ENCODE measurements at places on chromosomes 3 and 15.

GRCh38 chr3:71262364-71263265 is 320.9 kb downstream of the FOXP1 start:
- no peak for DNase-seq

- DNase-seq = no peak
Observed at GRCh38 chr3:150609988-150610387, 6.9 kb downstream of the SELENOT start.

DNA sequence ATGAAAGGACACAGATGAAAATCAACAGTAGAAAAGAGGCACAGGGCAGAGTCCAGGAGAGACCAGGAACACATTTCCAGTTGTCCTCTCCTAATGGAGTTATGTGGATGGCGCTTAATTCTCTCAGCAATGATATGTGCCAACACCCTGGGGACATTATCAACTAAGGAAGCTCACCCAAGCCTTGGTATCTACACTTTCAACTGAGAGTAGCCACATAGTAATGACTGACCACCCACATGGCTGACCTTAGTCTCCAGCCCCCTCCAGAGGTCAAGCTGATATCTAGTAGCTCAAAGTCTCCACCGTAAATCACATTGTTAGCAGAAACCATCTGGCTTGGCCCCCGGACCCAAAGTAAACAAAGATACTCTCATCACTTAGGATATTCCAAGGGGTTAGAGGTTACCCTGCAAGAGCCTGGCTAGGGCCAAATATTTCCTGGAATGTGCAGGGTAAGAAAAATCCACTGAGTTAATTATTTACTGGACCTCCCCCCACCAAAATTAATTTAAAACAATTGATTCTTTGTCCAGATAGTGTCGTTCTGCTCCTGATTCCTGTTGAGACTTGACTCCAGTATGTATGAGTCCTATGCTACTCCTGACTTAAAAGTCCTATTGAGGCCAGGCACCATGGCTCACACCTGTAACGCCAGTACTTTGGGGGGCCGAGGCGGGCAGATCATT is 24.8 kb downstream of the GABRR3 start:
- DNase-seq = no peak

- DNase-seq = no peak
Observed at GRCh38 chr15:77208241-77208640, 137.3 kb upstream of the TSPAN3 start.

GRCh38 chr15:67731112-67731721 is 94.1 kb upstream of the SKOR1 start:
- DNase-seq = no peak

- DNase-seq = no peak
Observed at GRCh38 chr3:190456770-190457169, 7.1 kb upstream of the TMEM207 start.

DNA sequence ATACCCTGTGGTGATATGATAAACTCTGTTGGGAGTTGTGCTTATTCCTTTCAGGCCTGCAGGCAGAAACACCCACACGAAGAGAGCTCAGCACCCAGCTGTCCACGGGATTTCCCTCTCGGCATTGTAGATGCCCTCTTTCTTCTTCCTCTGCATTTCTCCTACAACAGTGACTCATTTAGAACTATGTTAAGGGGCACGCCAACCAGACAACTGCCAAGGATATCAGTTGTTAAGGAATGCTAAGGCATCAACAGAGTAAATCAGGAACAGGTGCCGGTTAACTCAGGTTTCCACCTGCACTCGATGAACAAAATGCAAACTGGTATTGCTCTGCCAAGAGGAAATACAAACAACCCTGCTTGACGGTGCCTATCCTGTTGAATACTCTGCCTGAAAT is 270.0 kb upstream of the PEX5L start:
- DNase-seq = no peak

DNA sequence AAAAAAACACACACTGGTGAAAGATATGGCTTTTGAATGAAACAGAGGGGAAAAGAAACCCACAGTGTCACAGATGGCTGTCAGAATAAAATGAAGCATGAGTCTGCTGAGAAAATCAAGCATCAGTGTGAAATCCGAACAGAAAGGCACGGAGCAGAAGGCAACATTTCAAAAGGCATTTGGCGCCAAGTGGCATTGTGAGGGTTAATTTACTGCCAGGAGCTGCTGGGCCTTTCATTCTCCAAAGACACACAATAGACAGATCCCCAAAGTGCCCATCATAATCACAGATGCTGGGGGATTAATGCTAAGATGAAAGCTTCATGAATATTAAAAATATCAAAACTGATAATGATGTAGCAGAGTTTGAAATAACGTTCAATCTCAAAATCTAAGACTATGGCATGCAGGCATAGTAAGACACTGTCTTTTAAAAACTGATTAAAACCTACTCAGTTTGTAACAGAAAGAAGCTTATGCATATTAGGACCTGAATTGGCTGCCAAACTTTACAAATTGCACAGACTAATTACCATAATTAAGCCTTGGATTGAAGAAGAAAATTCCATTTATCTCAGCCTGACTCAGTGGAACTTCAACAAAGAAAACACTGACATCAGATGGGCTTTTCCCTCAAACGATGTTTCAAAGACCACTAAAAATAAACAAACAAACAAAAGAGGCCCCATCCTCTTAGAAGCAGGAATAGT is 589.2 kb downstream of the ROBO1 start:
- DNase-seq = no peak

DNA sequence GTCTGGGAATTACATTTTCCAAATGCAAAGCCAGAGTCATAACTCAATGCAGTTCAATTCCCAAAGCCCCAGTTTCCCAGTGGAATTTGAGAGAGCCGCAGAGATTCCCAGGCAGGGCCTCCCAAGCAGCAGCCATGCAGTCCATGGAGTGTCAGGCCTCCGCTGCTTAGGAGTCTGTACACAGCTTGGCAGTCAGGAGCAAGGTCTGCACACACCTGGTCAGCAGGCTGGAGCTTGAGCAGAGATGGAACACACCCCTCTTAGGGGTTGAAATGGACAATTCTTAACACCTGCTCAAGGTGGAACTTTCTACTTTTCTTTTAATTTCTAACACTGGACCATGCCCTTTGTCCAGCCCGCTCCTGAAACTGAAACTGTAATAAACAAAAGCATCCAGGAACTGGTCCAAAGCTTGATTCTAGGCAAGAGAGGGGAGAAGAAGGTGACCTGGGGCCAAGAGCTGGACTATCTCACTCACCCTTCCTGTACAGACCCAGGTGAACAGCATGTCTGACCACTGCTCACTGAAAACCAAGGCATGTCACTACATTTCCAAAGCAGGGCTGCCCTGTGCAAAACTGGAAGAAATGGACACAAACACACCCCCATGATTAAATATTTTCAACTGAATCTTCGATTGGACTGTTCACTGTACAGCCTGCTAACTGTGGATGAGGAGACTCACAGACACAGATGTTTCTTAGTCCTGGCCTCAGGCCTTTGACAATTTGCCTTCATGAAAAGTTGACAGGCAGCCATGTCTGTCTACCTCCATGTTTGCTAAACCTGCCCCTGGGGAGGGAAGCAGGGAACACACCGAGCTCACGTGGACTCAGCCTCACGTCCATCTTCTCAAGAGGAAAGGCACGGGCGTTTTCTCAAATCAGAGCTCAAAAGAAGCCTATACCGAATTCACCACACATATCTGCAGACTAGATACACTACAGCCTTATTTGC is 48.6 kb upstream of the DUSP7 start:
- DNase-seq = no peak

GRCh38 chr3:30102356-30102755 is 504.0 kb upstream of the TGFBR2 start:
- DNase-seq = no peak

DNA sequence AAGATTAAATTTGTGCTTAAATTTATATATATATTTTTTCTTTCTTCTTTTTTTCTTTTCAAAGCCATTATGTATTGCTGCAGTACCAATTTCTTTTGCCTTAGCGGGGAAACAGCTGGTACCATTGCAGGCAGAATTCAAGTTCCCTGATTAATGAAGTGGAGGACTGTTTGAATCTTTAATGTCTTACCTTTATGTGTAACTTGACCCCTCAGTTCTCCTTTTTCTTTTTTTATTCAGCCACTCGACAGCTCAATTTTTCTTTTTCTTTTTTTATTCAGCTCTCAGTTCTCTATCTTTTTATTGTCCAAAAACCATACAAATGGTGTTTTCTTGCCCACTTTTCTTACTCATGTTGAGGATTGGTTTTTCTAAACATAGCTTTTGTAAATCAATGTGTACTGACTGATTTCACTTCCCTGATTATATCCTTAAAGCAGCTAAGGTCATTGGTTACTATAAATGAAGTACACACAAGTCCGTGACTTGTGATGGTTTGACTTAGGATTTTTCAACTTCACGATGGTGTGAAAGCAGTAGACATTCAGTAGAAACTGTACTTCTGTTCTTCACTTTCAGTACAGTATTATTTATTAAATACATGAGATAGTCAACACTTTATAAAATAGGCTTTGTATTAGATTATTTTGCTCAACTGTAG is 22.8 kb downstream of the ATP2C1 start:
- no peak for DNase-seq

GRCh38 chr15:75502360-75502759 is 50.9 kb upstream of the SIN3A start:
- no peak for DNase-seq

GRCh38 chr3:72998466-72998865 is 1.9 kb downstream of the PPP4R2 start:
- no peak for DNase-seq

DNA sequence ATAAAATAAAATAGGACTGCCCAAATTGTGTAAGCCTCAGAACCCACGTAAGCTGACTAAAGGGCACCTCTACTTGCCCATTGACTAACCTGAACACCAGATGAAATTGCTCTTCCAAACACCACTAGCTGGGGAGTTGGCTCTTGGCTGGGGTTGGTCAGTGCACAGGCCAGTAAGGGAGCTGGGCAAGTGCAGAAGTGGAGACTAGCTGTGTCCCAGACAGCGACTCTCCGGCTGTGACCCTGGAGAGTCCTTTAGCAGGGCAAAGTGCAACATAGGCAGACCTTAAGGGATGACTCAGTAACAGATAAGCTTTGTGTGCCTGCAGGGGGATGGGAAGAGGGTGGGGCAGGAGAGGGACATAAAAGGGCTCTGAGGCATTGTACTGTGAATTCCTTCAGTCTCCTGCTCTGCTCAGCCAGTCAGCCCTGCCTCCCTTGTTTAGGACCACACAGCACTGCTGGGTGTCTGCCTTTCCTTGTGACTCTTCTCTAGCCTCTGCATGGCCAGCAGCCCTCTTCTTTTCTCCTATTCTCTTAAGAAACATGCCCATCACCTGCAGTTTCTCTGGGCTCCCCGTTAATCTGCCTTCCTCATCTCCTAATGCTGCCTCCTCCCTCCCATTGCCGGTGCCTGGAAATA is 13.2 kb downstream of the NR1I2 start:
- DNase-seq = no peak

DNA sequence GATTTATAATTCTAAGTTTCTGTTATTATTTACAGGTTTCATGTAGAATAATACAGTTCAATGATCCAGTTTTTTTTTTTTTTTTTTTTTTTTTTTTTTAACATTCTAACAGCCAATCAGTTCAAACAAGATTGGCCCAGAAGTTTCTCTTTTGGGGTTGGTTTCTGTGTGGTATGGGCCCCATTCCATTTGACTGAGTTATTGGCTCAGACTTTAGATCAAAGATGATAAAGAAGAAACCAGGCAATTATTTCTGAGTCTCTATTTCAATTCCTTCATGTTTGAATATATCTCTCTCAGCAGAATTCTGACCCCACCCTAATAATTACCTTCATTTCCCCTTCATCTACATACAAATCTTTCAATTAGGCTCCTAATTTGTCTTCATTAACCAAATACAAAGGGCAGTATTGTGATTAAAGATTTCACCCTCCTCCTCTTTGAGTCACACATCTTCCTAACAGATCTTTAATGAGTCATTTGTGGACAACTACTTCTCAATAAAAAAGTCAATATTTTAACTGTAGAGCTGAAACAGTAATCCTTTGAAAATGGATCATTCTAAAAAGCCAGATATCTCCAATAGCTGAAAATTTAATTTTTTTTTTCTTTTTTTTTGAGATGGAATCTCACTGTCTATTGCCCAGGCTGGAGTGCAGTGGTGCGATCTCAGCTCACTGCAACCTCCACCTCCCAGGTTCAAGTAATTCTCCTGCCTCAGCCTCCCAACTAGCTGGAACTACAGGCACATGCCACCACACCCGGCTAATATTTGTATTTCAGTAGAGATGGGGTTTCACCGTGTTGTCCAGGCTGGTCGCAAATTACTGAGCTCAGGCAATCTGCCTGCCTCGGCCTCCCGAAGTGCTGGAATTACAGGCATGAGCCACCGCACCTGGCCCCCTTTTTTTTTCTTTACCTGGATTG is 878.8 kb downstream of the NAALADL2 start:
- DNase-seq = no peak

DNA sequence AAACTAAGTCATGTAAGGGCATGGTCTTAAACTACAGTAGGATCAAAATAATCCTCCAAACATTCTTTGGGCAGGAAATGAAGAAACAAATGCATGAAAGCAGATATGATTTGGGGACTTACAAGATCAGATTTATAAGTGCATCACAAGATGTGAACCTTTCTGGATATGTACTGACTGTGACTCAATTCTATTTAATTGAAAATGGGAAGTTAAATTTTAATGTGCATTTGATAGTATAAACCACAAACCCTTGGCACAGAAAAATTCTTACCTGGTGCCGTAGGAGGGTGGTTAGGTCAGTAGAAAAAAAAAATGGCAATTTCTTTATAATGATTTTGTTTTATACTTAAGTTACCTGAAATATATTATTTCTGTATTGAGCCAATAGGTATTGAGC is 262.5 kb upstream of the TGFBR2 start:
- no peak for DNase-seq

- DNase-seq = no peak
Observed at GRCh38 chr3:194843556-194843955, 157.9 kb downstream of the FAM43A start.

GRCh38 chr15:77107068-77107467 is 36.2 kb upstream of the TSPAN3 start:
- DNase-seq = no peak

DNA sequence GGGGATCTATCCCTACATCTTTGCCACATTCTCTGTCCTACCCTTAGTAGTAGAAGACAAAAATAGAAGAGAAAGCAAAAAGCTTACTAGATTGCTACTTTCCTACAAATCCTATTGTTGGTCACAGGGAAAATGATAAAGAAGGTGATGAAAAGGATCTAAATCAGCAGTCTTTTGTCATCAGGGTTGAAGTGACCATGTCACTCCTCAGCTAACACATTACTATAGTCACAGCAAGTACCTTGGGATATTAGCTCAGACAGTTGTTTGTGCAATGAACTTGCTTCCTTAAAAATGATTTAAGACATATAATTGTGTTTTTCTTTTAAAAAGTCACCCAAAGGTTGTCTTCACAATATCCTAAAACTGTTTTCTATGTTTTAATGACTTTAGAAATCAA is 6.3 kb downstream of the ST3GAL6 start:
- DNase-seq = no peak

GRCh38 chr3:114218006-114218405 is 19.4 kb downstream of the ZNF80 start:
- no peak for DNase-seq

- no peak for DNase-seq
Observed at GRCh38 chr3:177446165-177446601, 248.9 kb upstream of the TBL1XR1 start.
